ENCODE measurements at places on chromosomes 2 and 18.
A peak's percentile ranks its signal among the peaks of the same experiment; 100 is the strongest.

DNA sequence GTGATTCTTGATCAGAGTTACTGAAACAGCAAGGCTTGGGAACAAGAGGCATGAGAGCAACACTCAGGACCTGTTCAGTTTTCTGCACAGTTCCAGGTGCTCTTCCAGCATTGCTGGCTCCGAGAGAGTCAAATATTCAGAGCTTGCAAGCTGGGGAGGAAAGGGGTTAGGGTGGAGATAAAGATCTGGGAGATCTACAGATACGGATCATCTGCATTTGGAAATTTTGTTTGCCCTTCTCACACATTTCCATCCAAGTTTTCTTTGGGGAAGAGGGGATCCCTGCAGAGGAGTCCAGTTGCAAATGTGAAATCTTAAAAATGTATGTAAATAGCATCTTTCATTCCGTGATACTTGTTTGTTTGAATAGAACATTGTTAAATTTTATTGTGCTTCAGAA is 108.2 kb downstream of the NEDD4L start:
- DNase-seq, result no peak

GRCh38 chr2:129231924-129232323 is 747.5 kb upstream of the RAB6C start:
- no peak for DNase-seq

DNA sequence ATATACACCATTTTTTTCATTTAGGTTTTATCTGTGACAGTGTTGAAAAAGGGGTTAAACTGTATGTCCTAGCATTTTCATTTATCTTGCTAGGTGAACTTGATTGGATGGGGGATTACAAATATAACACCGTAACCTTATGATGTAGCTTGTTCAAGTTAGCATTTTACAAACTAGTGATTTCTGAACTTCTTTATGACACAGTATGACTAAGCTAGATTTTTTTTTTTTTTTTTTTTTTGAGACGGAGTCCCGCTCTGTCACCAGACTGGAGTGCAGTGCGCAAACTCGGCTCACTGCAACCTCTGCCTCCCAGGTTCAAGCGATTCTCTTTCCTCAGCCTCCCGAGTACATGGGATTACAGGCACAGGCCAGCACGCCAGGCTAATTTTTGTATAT is 47.1 kb downstream of the KCMF1 start:
- no peak for DNase-seq

DNA sequence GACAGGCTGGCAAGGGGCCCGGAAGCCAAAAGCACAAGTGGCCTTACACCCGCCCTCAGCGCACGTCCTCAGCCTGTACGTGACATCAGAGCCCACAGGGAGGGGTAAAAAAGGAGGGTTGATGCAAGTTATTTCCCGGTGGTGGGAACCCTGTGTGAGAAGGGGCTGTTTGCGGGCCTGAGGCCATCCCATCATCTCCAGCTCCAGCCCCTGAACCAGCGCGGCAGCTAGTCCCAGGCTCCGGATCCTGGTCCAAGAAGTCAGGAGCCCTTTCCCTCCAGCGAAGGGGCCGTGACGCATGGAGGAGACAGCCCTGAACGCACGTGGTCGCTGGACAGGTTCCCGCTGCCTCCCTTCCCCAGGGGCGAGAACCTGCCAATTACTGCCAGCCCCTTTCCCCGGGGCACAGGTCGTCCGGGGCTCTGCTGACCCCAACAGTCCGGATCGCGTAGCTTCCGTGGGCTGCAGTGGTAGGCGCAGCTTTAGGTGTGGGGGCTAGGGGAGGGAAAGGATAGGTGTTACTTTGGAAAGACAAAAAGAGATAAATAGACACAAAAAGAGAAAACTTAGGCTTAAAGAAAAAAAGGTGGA is 1.3 kb upstream of the LRP2 start:
- peak; percentile 27 for DNase-seq

DNA sequence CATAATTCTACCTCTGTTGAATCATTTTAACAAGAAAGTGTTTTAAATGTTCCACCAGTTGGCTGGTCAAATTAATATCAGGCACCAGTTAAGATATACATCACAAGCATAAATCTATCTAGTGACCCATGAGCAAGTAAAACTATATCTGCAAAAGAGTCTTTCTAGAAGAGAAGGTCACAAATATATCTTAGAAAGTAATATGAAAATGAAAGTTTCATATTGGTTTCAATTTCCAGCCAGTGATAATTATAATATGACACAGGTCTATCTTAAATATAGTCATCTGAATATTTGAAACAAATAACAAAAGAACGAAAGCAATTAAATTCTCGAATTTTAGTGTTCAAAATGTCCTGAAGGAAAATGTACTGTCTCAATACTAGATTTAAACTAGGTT is 282.5 kb upstream of the KYNU start:
- no peak for DNase-seq

GRCh38 chr2:96754317-96754716 is 6.4 kb upstream of the CNNM4 start:
- DNase-seq, result no peak
